ENCODE measurements at places on chromosomes 13 and 19.

DNA sequence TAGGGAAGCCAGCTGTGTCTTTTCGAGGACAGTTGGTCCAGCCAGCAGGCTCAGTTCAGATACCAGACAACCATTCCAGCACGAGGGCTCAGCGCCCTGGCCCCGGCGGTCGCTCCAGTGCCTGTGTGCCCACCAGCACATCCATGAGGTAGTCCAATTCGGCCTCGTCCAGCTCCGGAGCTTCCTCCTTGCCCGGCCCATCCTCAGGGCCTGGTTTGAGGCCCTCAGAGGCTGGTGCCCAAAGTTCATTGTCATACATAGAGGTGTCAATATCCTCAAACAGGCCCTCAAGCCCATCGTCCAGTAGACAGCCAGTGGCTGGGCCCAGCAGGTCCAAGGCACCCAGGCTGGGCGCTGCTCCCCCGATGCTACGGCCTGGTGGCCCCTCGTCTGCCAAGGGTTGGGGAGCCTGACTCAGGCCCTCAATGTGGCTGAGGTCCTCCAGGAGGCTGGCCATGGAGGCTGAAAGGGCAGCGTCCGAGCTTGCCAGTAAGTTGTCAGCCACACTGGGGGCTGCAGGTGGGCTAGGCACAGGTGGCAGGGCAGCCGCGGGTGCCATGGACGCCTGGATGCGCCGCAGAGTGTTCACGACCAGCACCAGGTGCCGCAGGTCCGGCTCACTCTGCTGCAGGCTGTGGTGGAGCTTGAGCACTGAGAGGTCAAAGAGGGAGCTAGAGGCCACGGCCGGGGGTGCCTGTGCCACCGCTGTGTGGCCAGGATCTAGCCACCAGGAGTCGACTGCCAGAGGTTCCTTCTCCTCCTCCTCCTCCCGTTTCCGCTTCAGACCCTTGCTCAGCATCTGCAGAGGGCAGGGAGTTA lies 2.8 kb downstream of the SERTAD1 start:
- no peak for DNase-seq

GRCh38 chr13:82248762-82249161 lies 1633.5 kb downstream of the SLITRK1 start:
- DNase-seq: no peak

DNA sequence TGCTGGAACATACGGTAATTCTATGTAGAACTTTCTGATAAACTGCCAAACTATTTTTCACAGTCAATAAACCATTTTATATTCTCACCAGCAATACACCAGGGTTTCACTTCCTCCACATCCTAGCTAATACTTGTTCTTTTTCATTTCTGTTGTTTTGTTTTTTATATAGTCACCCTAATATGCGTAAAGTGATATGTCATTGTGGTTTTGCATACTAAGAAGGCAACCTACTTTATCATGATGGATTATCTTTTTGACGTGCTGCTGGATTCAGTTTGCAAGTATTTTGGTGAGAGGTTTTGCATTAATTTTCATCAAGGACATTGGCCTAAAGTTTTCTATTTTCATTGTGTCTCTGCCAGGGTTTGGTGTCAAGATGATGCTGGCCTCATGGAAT lies 1384.1 kb downstream of the UQCRFS1 start:
- no peak for DNase-seq

GRCh38 chr19:7934766-7935165 lies 8.7 kb downstream of the TIMM44 start:
- no peak for DNase-seq

DNA sequence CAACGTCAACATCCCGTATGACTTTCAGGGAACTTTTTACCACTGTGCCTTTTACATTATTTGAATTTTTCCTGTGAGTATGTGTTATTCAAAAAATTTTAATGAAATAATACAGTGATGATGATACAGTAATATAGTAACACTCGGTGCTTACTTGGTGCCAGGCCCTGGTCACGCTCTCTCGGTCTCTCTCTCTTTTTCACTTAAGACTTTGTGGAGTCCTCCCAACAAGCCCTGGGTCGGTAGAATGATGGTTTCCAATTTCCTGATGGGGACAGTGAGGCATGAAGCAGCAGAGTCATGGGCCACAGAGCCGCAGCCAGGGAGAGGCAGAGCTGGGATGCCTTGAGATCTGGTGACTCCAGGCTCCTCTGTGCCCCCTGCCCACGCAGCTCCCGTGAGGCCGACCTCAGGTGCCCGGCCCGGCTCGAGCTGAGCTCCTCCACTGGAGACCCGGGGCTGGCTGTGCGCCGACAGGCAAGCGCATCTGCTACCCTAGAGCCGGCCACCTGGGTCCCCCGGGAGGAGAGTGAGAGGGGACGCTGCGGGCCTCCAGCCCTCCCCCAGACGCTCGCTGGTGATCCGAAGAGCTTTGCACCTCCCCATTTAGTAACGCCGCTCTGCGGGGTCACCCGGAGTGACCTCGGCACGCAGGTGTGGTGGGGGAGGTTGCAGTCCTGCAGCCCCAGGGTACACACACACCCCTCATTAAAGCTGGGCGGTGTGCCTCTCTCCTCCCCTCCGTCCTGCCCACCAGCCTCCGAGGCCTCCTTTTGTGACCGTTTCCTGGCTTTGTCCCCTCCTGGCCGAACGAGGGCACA lies 4.4 kb upstream of the SBK3 start:
- no peak for DNase-seq

GRCh38 chr13:102847272-102848234 lies 1.7 kb downstream of the ERCC5 start:
- DNase-seq: no peak

GRCh38 chr13:75120085-75120484 lies 361.9 kb downstream of the TBC1D4 start:
- DNase-seq: no peak

GRCh38 chr19:5823579-5824281 lies 15.8 kb downstream of the FUT6 start:
- DNase-seq: no peak

- no peak for DNase-seq
Measured at GRCh38 chr13:67996101-67996500, 766.0 kb upstream of the PCDH9 start.

GRCh38 chr13:20239748-20240147 lies 7.6 kb upstream of the GJB6 start:
- no peak for DNase-seq

- no peak for DNase-seq
Measured at GRCh38 chr13:43309311-43309710, 285.9 kb downstream of the DNAJC15 start.

GRCh38 chr13:107669391-107669993 lies 545.8 kb downstream of the LIG4 start:
- no peak for DNase-seq
